ENCODE measurements at places on chromosomes 4 and X. TPM values are rescaled to one million over a fixed set of nuclear protein-coding genes. Genes with fewer than 3 reads are reported as not detected.

SPANXC gene
- not detected for total RNA-seq

CXCL11 gene
- total RNA-seq = not detected

AMBN gene
- not detected for total RNA-seq

PNCK gene
- 8.5 TPM for total RNA-seq

CPLX1 gene
- total RNA-seq = 3.1 TPM

DSPP gene
- not detected for total RNA-seq

GRCh38 chr4:168696826-168697225 is 200.0 kb downstream of the PALLD start:
- H3K4me3 ChIP-seq = no peak overlapping the region
- H3K27me3 ChIP-seq = no peaks in the 10 kb centered on the region
- no peak for DNase-seq

DNA sequence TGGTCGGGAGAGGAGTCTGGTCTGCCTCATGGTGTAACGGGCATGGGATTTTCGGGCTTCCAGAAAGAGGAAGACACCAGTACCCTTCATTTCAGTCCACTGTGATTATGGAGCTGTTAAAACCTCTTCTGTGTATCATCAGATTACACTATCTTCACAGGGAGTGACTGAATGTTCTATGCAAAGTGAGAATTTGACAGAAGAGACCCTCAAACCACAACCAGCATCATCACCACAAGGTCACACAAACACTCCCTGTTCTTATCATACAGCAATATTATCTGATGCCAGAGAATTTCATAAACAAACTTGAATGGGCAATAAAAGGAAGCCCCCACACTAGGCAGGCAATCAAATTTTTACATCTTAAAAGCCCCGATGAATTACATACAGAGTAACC is 164.2 kb downstream of the PDGFRA start:
- no peaks in the 10 kb centered on the region for H3K27me3 ChIP-seq
- H3K36me3 ChIP-seq = no peaks in the 10 kb centered on the region
- DNase-seq = no peak
- no peak overlapping the region for H3K4me3 ChIP-seq
- H3K4me1 ChIP-seq = no peaks in the 10 kb centered on the region
- H3K27ac ChIP-seq = no peak overlapping the region

DNA sequence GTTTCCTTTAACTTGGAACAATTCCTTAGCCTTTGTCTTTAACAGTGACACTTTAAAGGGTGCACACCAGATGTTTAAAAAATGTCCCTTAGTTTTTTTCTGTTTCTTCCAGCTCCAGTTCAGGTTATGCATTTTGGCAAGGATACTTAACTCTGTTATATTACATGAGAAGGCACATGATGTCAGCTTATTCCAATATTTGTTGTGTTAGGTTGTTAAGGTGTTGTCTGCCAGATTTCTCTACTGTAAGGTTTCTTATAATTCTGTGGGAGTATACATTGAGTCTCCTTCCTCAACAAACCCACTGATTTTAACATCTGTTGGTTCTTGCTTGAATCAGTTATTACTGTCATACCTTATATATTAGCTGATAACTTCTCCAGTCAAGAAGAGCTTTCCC is 33.3 kb downstream of the REST start:
- H3K4me3 ChIP-seq = no peak overlapping the region
- no peak overlapping the region for H3K27ac ChIP-seq
- no peaks in the 10 kb centered on the region for H3K27me3 ChIP-seq
- DNase-seq = no peak

DNA sequence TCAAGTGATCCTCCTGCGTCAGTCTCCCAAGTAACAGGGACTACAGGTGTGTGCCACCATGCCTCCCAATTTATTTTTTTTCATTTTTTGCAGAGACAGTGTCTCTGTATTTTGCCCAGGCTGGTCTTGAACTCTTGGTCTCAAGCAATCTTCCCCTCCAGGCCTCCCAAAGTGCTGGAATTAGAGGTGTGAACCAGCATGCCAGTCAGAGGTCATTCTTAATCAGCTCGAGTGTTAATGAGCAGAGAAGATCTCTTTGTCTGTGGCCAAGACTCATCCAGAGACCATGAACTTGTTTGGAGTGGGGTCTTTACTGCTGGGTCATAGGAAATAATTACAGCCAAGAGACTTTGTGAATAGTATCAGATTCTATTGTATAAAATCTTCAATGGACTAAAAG is 99.2 kb upstream of the AP1S2 start:
- H3K4me1 ChIP-seq = no peaks in the 10 kb centered on the region
- no peaks in the 10 kb centered on the region for H3K36me3 ChIP-seq
- H3K27me3 ChIP-seq = no peaks in the 10 kb centered on the region

DNA sequence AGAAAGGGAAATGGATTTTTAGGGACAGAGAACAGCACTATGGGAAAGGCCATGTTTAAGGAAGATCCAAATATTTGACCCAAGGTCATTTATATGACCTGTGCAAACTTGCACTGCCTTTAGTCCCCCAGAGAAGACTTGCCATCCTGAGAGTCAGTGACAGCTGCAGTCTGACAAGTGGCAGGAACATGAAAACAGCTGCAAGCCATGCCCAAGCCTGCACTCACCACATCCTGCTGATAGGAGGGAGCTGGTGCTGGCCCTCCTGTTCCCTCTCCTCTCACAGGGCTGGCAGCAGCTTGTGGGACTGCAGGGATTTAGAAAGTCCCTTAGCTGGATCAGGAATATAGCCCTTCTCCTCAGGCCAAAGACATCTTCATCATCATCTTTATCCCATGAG is 187.7 kb downstream of the RAP1GDS1 start:
- DNase-seq = no peak
- H3K27ac ChIP-seq = no peak overlapping the region
- no peak overlapping the region for H3K4me3 ChIP-seq
- H3K36me3 ChIP-seq = no peaks in the 10 kb centered on the region

DNA sequence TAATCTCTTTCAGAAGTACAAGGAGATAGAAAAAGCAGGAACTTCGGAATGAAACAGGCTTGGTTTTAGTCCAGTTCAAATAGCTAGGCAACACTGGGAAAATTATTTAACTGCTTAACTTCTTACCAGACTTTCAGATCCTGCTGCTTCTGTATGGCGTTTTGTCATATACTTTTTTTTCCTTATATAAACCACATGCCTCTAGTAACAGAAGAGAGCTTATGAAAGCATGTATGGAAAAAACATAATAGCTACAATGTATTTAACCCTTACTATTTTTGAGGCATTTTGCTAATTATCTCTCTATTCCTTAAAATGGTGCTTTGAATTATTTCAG is 439.6 kb downstream of the INPP4B start:
- no peaks in the 10 kb centered on the region for H3K4me1 ChIP-seq
- H3K4me3 ChIP-seq = no peak overlapping the region
- peak overlapping the region; percentile 2 for H3K27ac ChIP-seq
- no peaks in the 10 kb centered on the region for H3K27me3 ChIP-seq
- no peaks in the 10 kb centered on the region for H3K36me3 ChIP-seq

DNA sequence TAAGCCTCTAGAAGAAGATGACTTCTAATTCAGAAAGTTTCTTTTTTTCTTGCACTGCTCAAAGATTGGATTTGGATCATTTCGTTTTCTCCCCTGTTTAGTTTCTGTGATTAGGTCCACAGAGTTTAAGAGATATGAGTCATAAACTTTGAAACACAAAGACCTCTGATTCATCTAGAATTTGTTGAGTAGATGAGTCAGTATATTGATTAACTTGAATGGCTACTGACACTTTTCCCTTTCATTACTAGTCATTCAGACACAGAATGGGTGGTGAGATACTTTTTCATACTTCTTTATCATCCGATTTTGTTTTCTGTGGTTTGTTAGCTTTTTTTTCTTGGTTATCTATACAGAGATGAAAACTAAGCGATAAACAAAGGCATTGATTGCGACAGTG is 34.1 kb upstream of the AFF2 start:
- no peaks in the 10 kb centered on the region for H3K4me1 ChIP-seq
- H3K36me3 ChIP-seq = no peaks in the 10 kb centered on the region
- H3K27ac ChIP-seq = no peak overlapping the region
- no peak overlapping the region for H3K4me3 ChIP-seq
- H3K27me3 ChIP-seq = no peaks in the 10 kb centered on the region
- no peak for DNase-seq

- DNase-seq = no peak
- H3K4me1 ChIP-seq = no peaks in the 10 kb centered on the region
- no peak overlapping the region for H3K27ac ChIP-seq
- no peaks in the 10 kb centered on the region for H3K36me3 ChIP-seq
- no peaks in the 10 kb centered on the region for H3K27me3 ChIP-seq
Measured at GRCh38 chr4:144384408-144384807, 243.9 kb upstream of the GYPA start.

DNA sequence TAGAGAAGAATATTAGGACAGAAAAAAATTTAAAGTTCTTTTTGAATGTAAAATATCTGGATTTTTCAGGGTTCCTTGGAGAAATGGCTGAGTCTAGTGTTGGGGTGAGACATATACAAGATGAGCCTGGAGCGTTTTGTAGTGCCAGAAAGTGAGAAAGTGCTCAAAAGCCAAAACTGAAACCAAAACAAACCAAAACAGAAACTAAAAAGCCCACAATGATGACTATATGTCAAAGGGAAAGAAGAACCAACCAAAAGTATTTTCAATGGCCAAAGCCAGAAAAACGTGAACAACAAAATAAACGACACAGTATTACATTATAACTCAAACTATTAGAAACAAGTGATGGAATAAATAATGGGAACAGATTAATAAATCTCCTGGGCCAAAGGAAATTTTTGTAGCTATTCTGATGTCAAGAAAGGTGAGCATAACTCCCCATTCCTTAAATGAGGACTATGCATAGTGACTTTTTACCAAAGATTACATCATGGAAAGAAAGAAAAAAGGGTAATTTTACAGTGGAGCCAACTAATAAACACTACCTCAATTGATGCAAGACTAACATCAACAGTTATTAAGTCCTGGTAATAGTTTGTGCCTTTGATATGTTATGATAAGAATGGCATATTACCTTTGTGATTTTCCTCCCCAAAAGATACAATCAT is 1137.6 kb downstream of the C4orf33 start:
- H3K36me3 ChIP-seq = no peaks in the 10 kb centered on the region
- no peak overlapping the region for H3K27ac ChIP-seq
- H3K27me3 ChIP-seq = no peaks in the 10 kb centered on the region
- DNase-seq = no peak
- no peaks in the 10 kb centered on the region for H3K4me1 ChIP-seq
- H3K4me3 ChIP-seq = no peak overlapping the region

GRCh38 chr4:168432419-168433146 is 47.7 kb downstream of the DDX60L start:
- DNase-seq = no peak
- no peaks in the 10 kb centered on the region for H3K27me3 ChIP-seq
- no peak overlapping the region for H3K4me3 ChIP-seq

DNA sequence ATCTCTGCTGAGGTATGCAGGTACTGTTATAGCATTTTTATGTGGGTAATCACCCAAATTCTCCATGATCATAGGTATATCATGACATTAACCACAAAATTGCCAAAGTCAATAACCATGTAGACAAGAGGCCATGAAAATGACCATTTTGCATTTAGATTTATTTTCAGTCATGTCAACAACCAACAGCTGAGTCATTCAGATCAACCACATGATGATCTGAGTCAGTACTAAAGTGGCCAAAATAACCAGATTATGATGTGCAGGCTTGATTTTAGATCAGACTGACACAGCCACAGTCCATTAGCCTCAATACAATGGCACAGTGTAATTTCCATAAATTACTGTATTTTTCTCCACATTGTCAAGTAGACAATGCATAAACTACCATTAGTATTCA is 240.5 kb downstream of the GRIA3 start:
- H3K27ac ChIP-seq = no peak overlapping the region
- H3K36me3 ChIP-seq = no peaks in the 10 kb centered on the region
- no peaks in the 10 kb centered on the region for H3K27me3 ChIP-seq
- DNase-seq = no peak
- no peak overlapping the region for H3K4me3 ChIP-seq

DNA sequence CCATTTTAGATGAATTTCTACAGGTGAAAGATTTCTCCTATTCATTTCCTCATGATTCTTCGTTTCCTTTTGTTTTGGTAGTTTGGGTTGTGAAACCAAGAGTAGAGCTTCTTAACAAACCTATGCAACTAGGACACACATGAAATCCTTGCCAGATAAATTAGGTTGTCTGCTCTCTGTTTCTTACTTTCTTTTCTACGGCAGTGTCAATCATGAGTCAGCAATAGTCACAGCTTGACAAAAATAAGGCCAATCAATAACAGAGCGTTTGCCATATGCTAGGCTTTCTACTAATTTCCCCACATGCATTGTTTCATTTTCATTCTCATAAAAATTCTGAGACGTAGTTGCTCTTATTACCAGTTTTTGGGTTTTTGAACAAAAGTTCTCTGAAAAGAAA is 20.3 kb downstream of the CLRN2 start:
- H3K4me1 ChIP-seq = no peaks in the 10 kb centered on the region
- no peak overlapping the region for H3K4me3 ChIP-seq
- H3K27ac ChIP-seq = no peak overlapping the region
- no peaks in the 10 kb centered on the region for H3K27me3 ChIP-seq
- DNase-seq = no peak

GRCh38 chrX:10677490-10677889 is 57.1 kb upstream of the MID1 start:
- no peaks in the 10 kb centered on the region for H3K36me3 ChIP-seq
- DNase-seq = peak; percentile 34
- H3K27ac ChIP-seq = no peak overlapping the region

GRCh38 chrX:50003927-50004326 is 81.5 kb downstream of the CLCN5 start:
- H3K4me1 ChIP-seq = no peaks in the 10 kb centered on the region
- no peak overlapping the region for H3K27ac ChIP-seq
- no peak for DNase-seq
- no peaks in the 10 kb centered on the region for H3K27me3 ChIP-seq
- no peak overlapping the region for H3K4me3 ChIP-seq
- no peaks in the 10 kb centered on the region for H3K36me3 ChIP-seq

GRCh38 chr4:126890994-126891393 is 741.8 kb upstream of the INTU start:
- H3K4me3 ChIP-seq = no peak overlapping the region
- peak; percentile 13 for DNase-seq
- H3K36me3 ChIP-seq = no peaks in the 10 kb centered on the region
- H3K4me1 ChIP-seq = no peaks in the 10 kb centered on the region

DNA sequence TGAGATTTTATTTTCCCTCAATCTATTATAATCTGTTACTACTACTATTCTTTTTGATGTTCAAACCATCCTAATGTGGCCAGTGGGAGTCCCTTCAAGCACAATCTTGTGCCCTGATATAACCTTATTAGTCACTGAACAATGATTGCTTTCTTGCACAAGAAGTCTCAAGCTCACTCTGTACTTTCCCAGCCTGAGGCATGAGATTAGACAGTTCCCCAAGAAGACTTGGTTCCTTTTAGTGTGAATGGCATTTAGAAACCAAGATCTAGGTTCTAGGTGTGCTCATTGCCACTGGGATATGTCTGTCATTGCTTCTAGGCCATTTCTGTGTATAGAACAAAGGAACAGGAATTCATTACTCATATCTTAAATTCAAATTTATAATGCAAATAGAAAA is 28.0 kb upstream of the RBM41 start:
- DNase-seq = no peak
- H3K27ac ChIP-seq = no peak overlapping the region
- H3K27me3 ChIP-seq = peaks cover 4% of the 10 kb centered on the region
- H3K4me1 ChIP-seq = no peaks in the 10 kb centered on the region

Data from uterus (tissue), 4 donors.